ENCODE measurements at places on chromosomes 12 and 14.

DNA sequence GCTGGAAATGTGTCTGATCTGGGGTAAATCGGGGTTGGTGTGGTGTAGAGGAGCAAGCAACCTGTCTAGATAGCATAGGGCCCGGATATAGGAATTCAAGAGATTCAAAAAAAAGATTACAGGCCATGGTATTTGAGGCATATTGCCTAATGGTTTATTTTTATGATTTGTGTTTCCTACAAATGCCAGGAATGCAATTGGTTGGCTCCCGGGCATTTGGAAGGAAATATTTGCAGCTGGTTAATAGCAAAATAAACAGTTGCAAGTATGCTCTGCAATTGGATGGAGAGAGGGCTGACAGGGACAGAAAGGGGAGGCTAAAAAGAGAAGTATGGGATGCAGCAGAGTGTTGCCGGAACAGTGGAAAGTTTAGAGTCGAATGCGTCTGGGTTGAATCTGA is 315.6 kb upstream of the ATP2B1 start:
- no peak for DNase-seq

DNA sequence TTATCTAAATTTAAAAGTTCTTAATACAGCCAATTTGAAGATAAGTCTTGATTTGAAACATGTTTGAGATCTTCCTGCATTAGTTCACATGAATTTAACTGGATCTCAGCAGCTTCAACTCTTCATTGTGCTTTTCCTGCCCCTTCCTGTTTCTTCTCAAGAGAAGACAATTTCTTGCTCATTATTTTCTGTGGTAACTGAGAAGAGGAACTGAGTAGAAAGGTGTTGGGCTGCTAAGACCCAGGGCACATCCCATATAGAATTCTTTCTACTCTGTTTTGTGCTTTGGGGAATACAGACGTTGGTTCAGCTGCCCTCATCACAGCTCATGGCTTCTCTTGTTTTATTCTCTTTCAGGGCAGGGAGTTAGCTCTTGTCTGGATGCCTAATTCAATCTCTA is 110.2 kb downstream of the SNAPC1 start:
- no peak for DNase-seq

- DNase-seq = no peak
These were observed 22.3 kb upstream of the ELK3 start for GRCh38 chr12:96171905-96172304.

- DNase-seq = no peak
These were observed 184.8 kb upstream of the RTL1 start for GRCh38 chr14:101088395-101088667.

GRCh38 chr12:12716151-12716792 is 896 bp upstream of the CDKN1B start:
- no peak for DNase-seq

DNA sequence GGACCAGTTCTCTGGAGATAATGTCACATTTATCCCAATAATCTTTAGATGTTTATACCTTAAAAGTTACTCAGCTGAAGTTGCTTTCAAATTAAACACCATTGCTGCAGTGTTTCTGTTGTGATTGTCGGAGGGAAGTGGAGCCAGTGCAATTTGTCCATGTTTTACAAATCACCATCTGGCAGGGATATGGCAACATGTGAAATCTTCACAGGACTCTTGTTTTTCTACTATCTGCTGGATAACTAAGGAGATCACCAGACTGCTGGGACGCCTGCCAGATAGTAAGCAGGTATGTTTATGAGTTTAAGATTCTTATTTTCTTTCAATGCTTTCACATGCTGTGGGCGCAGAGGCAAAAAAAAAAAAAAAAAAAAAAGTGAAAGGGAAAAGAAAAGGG is 100.3 kb upstream of the SOX5 start:
- DNase-seq = no peak

DNA sequence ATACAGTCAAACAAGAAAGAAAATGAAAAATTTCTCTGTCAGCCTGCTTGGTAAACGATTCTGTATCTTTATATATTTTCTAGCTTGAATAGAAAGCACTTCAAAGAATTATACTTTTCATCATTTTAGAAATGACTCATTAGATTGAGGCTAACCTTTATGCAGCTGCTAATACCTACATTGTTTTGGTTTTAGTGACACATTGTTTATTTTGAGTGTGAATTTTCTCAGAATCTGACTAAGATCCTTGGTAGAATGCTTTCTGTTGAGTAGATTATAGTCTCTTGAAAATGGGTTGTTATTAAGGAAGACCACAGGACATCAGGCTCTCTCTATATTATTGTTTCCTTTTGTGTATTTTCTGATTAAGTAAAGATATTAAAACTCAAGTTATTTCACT is at the start of gene PMCH:
Gene PMCH, minus strand, starts transcription at position 45 of the 400 bp plus-strand sequence. CDS start 63 bp downstream, outside the sequence.
- DNase-seq = no peak

DNA sequence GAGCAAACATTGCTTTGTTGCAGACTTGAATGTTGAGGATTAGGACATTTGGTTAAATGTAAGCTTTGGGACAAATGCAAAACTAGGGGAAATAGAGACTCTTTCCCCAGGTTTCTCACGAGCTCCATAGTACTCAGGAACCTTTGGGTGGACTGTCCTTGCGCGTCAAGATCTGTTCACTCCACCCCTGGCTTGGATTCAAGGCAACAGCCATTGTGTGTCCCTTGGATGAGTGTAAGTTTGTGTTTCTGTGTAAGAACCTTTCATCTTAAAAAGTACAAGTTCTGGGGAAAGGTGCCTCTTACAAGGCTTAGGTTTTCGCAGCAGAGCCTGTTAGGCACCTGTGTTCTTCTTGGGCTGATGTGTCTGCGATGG is 3.7 kb downstream of the SUSD6 start:
- no peak for DNase-seq

- DNase-seq = no peak
These were observed 234.7 kb downstream of the CCDC91 start for GRCh38 chr12:28424965-28425364.

DNA sequence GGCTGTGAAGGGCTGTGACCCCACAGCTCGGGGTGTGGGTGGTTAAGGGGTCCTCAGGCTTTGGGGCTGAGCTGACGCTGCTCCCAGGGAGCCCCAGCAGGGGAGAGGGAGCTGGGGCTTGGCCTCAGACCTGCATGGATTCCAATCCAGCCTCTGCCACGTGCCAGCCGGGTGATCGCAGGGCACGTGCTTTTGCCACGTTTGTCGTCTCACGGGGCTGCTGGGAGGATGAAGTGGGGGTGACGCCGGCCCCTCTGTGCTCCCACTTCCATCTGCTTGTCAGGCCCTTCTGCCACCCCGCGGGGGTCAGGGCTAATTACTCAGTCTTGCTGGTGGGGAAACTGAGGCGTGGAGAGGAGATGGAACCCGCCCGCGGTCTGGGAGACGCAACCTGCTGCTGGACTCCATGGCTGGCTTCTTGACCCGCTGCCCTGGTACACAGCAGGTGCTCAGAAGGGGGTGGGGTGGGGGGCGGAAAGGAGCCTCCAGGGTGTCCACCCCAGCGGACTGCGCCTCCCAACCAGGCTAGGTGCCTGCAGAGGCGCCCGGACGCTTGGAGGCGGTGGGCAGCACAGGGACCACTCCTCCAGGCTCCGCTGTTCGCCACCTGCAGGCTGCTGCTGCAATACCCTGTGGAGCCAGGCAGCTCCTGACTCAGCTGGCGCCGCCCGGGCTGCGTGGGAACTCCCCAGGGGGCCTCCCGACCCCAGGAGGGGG is 36.4 kb upstream of the PRIMA1 start:
- DNase-seq = no peak

DNA sequence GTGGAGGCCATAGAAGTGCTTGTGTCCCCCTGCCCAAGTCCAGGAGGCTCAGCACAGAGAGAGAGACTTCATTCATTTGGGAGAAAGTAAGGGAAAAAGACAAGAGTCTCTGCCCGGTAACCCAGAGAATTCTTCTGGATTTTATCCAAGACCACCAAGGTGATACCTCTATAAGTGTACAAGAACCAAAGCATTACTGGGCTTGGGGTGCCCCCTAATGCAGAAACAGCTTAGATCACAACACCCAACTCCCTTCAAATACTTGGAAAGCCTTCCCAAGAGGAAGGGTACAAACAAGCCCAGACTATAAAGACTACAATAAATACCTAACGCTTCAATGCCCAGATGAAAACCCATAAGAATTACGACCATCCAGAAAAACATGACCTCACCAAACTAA is 119.7 kb upstream of the PDE3A start:
- DNase-seq = no peak

DNA sequence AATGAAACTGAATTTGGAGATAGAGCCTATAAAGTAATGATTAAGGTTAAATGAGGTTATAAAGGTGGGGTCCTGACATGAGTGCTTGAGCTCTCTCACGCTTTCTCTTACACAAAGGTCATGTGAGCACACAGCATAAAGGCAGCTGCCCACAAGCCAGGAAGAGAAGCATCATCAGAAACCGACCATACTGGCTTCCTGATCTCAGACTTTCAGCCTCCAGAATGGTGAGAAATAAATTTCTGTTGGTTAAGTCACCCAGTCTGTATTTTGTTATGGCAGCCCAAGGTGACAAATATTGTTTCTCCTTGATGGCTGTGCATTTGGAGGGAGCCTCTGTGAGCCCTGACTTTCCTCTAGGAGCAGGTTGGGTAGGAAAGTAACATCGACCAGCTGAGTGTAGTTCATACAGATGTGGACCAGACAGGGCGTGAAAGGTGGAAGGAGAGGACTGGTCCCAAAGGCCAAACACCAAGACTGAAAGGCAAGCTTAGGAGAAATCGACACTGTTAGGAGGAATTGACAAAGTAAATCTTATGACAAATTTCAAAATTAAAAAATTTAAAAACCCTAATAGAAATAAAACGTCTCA is 97.6 kb upstream of the SLC38A2 start:
- DNase-seq = no peak

- DNase-seq = no peak
These were observed 72.3 kb downstream of the ANO2 start for GRCh38 chr12:5872745-5873144.

- no peak for DNase-seq
These were observed 19.5 kb downstream of the PRKAB1 start for GRCh38 chr12:119687406-119687805.

DNA sequence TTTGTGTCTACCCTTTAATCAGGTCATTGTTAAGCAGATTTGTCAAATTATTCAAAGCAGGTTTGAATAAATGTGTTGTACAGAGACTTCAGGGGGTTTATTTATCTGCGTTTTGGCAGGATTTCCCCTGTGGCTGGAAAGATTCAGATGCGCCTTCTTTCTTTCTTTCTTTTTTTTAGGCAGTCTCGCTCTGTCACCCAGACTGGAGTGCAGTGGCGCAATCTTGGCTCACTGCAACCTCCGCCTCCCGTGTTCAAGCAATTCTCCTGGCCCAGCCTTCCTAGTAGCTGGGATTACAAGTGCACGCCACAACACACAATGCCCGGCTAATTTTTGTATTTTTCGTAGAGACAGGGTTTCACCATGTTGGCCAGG is 6.3 kb upstream of the NANOGNB start:
- DNase-seq = no peak

- DNase-seq = no peak
These were observed 66.5 kb upstream of the MAX start for GRCh38 chr14:65168840-65169239.

- DNase-seq = no peak
These were observed 881 bp downstream of the PYGL start for GRCh38 chr14:50943261-50943942.

GRCh38 chr12:45775964-45776363 is 46.5 kb downstream of the ARID2 start:
- DNase-seq = no peak

GRCh38 chr12:27826076-27826475 is 46.0 kb upstream of the MANSC4 start:
- DNase-seq = no peak

DNA sequence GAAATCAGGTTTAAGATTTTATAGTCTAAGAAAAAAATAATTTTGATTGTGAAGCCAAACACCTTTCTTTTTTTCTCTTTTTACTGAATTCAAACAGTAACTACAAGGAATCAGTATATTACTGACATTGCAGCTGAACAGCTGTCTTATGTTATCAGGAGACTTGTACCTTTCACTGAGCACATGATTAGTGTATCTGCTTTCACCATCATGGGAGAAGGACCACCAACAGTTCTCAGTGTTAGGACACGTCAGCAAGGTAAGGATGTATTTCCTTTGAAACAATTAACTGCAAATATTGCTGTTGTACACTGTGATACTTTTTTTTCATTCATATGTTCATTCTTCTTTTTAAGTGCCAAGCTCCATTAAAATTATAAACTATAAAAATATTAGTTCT is 50.8 kb downstream of the PTPRQ start:
- no peak for DNase-seq

DNA sequence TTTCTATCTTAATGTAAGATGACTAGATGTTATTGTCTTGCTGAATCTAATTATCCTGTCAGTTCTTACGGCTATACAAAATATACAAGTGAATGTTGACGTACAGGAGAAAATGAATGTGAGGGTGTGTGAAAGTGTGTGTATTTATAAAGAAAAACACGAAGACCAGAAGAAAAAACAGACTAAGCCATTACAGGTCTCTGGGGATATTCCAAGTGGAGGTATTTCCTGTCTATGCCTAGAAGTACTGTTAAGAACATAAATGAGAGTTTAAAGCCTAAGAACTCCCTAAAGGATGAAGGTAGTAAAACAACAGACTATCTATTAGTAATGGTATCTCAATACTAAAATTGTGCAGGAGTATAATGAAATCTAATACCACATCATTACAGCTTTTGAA is 7.6 kb downstream of the MDM1 start:
- DNase-seq = no peak

DNA sequence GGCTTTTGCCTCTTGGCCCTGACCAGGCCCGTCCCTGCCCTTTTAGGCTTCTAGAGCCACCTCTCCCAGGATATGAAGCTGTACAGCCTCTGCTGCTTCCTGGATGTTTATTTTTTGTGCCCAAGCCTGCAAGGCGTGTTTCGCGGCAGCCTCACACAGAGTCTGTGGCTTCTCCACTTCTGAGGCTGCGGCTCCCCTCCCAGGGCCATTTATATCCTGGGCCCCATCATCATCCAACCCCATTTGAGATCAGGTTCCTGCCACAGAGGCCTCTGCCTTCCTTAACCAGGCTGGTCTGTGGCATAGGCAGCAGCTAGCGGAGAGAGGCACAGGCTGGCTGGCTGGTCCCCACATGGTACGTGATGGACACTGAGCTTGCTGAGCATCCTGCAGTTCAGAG is 114.1 kb upstream of the PWP1 start:
- DNase-seq = no peak

DNA sequence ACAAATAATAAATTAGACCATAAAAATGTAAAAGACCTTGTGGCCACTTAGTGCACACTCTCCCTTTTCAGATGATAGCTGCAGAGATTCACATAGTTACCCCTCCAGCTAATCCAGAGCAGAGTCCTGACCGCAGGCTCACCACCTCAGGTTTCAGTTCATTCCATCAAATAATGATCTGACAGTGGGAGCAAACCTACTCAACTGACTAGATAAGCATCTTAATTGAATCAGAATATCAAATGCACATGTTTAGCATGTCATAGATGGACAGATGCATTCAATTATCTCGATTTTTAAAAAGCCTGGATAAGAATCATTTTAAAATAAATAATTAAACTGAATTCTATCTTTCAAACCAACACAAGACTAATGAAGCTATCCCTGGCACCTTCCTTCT is 242.3 kb upstream of the PDZRN4 start:
- no peak for DNase-seq

GRCh38 chr12:107359382-107359781 is 266.0 kb upstream of the CRY1 start:
- DNase-seq = no peak
